Bone marrow (tissue), 2 donors: ENCODE measurements at places on chromosomes 16 and 17.

DNA sequence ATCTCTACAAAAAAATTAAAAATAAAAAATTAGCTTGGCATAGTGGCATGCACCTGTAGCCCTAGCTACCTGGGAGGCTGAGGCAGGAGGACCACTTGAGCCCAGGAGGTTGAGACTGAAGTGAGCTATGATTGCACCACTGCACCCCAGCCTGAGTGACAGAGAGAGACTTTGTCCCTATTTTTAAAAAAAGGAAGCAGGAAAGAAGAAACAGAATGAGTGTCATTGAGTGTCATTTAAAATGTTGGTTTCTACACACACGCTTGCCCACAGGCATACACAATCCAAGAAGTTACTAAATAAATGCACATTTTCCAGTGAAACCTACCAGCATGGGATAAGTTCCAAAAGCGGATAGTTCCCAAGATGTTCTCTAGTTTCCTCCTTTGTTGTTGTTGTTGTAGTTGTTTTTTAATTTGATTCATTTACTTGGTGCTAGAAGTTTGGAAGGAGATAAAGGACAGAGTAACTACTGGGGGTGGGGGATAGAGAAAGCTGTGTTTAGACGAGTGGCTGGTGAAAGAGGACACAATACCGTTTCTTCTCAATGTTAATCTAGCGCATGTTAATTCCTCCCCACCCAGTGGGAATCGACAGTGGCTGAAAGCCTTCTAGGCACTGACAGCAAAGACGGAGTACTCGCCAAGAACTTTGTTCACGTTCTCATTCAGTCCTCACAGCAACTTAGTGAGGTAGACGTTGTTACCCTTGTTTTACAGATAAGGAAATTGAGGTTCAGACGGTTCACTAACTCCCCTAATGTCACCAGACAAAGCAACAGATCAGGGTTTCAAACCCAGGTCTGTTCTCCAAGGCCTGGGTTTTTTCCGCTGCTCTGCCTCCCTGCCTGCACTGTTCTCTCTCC lies 17.3 kb downstream of the MRPS23 start:
- DNase-seq, result no peak

- DNase-seq, result no peak
These were observed 73.8 kb downstream of the CMIP start for GRCh38 chr16:81518439-81518757.

DNA sequence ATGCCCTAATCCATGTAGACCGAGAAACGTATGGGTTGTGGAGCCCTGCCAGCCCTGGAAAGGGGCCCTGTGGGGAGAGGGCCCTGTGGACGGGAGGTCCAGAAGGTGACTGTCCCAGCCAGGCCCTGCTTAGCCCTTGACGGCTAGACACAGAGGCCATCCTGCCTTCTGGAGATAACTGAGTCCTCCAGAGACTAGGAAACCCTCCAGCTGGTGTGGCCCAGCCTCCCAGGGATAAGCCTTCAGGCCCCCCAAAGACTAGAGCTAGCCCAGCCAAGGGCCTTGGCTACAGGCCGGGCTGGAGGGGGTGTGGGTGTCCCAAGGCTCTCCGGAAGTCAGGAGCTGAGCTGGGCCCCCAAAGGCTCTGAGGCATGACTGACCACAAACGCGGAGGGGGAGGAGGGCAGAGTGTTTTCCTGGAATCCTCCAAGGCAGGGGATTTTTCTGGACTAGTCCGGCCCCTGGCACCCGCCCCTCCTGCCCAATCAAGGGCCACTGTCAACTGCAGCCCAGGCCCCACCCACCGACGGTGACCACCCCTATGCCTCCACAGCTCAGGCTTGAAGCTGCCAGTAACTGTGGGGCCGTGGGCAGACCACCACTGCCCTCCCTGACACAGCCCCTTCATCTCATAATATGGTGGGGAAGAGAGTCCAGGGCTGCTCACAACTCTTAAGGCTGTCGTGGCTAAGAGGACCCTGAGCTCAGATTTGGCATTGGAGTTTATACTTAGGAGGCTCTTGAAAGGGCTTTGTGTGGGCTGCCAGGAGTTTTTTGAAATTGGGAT lies 885 bp upstream of the VASN start:
- DNase-seq, result no peak

- DNase-seq, result no peak
These were observed at the start of gene RGS11 for GRCh38 chr16:275786-276232. Gene RGS11, minus strand, starts transcription at chr16:275944. Its CDS starts 33 bp downstream, at chr16:275911.

DNA sequence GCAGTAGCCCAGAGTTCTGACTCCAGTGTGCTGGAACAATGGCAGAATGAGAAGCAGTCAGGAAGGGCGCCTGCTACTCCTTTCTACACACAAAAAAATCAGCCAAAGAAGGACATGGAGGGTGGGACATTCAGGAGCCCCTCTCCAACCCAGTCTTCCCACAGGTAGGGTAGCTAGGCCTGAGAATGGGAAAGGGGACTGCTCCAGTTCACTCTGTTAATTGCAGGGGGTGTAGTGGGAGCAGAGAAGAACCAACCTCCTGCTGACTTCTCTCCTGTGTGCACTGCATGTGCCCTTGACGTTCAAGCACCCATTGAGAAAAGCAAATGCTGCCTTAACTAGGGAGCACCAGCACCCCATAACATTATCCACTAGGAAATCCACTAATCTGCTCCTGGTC lies 119.1 kb upstream of the IRX6 start:
- DNase-seq, result no peak

GRCh38 chr17:40097931-40098845 lies 2.2 kb downstream of the NR1D1 start:
- no peak for DNase-seq

GRCh38 chr17:47643116-47643515 lies 6.6 kb upstream of the KPNB1 start:
- DNase-seq, result no peak

DNA sequence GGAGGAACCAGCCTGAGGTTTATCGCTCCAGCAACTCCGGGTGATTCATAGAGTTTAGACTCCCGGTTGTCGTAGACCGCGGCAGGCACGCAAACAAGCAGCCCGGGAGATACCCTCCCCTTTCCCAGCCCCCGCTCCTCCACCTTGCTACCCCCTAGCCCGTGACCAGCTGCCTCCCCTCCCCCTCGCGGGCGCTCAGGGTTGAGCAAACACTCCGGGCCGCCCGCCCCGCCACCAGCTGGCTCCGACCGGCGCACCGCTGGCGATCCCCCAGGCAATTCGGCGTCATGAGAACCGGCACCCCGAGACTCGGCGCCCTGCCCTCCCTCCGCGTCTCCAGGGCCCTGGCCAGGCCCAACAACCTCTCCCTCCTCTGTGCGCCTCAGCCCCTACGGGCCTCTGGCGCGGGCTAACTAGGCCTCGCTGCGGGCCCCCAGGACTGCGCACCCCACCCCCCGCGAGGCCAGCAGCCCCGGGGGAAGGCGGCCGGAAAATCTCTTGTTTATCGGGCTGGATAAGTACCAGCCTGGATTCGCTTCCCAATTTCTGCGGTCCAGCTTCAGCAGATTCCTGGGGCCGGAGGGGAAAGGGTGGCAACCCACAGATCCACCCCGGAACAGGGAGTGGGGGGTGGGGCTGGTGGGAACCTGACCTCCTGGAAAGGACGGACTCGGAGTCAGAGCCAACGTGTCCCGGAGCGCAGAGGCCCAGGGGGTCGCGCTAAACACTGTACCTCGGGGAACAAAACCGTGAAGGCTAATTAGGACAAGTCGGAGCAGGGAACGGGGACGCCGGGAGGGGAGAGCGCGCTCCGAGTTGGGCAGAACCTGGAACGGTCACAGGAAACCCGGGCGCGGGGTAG lies 951 bp upstream of the GPRC5C start:
- DNase-seq, result peak; percentile 57

DNA sequence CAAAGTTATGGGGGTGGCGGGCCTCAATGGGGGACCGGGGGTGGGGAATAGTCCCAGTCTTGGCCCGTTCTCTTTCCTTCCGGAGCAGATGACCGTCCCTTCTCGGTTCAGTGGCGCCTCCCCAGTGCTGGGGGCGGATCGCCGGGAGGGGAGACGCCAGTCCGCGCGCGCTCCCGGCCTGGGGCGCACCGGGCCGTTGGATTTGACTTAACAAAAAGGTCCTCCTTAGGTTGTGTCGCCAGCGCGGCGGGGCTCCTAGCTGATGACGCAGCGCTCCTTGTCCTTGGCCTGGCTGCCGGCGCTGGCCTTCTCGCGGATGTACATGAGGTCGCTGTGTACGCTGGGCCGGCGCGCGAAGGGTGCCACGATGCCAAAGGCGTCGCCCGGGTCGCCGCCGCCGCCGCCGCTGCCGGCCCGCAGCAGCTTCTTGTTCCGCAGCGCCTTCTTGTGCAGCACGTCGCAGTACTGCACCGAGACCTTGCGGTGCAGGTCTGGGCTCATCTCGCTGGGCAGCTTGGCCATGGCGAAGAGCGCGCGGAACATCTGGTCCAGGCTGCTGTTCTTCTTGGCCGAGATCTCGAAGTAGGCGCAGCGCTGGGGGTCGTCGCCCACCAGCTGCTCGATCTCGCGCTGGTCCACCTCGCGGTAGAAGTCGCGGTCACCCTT lies 1.2 kb downstream of the RASD1 start:
- DNase-seq, result peak; percentile 45

DNA sequence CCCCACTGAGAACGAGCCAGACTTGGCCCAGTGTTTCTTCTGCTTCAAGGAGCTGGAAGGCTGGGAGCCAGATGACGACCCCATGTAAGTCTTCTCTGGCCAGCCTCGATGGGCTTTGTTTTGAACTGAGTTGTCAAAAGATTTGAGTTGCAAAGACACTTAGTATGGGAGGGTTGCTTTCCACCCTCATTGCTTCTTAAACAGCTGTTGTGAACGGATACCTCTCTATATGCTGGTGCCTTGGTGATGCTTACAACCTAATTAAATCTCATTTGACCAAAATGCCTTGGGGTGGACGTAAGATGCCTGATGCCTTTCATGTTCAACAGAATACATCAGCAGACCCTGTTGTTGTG lies 631 bp downstream of the BIRC5 start:
- DNase-seq, result no peak
